ENCODE measurements at places on chromosomes 7 and 10.

- DNase-seq: no peak
These were observed 480 bp downstream of the MNX1 start for GRCh38 chr7:157009778-157010587.

- no peak for DNase-seq
These were observed 207.6 kb downstream of the FRMD4A start for GRCh38 chr10:14123139-14123538.

- no peak for DNase-seq
These were observed 31.8 kb upstream of the GPAM start for GRCh38 chr10:112215342-112215774.

- DNase-seq: no peak
These were observed 156.0 kb downstream of the EGFR start for GRCh38 chr7:55174856-55175255.

DNA sequence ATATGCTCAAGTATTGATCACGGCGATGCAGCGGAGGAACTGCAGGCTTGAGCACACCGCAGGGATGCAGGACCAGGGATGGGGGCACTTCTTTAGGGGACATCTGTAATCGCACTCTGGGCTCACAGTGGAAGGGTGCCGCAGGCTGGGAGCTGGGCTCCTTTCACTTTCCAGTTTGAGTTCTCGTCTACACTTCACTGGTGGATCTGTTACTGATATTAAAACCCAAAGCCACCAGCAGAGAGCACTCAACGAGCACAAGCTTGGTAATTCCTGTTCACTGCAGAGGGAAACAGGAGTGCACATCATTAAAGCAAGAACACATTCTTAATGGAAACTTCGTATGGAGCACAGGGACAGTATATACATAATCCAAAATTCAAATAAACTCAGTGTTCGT lies 91.3 kb downstream of the PARD3 start:
- DNase-seq: no peak

- no peak for DNase-seq
These were observed 25.1 kb downstream of the PUS7 start for GRCh38 chr7:105497016-105497415.

DNA sequence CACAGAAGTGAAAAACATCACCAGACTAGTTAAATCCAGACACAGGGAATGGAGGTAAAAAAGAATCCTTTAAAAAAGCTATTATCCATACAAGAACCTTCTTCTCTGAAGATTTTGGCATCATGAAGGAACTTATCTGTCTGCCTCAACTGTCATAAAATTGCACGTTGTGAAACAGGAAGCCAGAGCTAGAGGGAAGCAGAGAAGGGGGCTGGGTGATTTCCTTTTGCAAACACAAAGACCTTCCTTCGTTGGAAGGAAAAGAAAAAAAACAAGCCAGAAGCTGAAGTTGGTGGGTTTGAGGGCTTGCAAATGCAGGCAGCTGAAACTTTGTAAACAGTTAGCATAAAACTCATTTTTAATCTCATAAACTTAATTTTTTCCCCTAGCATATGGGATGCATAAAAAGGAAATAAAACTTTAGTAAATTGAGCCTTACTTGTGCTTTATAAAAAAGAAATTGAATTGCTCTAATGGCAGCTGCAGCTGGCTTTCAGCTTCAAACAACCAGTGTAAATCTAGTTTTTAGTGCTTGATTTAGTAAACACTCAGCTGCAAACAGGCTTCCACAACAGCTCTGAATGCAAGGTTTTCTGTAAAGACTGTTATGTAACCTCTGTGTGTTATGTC lies 101.6 kb downstream of the OTUD1 start:
- DNase-seq: no peak

DNA sequence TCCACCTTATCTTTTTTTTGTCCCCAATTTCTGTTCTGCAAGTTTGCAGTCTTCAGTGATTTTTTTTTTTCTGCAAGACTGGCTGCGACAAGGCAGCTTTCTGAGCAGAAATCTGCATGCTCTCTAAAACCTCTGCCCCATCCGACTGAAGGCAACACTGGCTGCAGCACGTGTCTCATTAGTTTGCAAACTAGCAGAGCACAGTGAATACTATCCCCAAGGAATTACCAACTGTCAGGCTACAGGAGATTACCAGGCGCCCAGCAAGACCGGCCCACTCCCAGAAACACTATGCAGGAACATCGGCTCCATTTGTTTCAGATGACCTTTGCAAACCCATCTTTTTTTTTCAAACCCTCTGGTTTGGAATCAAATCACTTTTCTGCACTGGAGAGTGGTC lies 538.8 kb downstream of the SORCS1 start:
- no peak for DNase-seq

GRCh38 chr10:374354-374753 lies 239.1 kb downstream of the ZMYND11 start:
- no peak for DNase-seq

GRCh38 chr10:74822101-74822500 lies 4.3 kb upstream of the KAT6B start:
- no peak for DNase-seq

DNA sequence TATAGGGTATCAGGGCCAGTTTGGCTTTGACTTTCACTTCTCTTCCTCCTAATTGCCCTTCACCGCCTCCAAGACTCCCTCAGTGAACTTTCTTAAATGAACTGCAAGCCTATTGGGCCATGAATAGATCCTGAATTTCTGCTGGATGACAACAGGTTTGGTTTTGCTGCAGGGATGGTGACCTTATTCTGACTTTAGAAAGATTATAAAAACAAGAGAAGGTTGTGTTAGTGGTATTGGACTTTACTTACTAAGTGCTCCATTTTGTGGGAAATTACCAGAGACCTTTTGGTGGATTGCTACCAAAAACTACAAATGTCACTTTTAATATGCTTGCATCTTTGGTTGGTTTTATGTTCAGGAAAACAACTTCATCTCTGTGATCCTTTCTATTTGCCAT lies 11.5 kb upstream of the LIPA start:
- DNase-seq: no peak

DNA sequence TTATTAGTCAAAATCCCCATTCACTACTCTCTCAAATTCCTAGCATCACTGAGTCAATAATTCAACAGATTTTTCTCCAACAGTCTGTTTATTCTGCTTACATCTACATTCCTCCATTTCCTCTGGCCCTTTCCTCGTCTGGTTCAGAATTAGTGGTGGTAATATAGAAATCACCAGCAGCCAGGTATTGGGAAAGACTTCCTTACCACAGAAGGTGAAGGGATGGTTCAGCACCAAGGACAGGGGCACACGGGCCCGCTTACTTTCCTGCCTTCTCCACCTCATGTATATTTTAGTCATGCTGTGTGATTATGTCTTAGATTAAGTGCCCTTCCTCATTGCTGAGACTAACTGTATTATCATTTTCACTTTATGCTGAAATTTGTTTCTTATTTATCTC lies 70.4 kb upstream of the APBB1IP start:
- peak; percentile 30 for DNase-seq

GRCh38 chr7:29139191-29139590 lies 7.1 kb downstream of the CPVL start:
- no peak for DNase-seq

GRCh38 chr7:38052786-38053185 lies 125.3 kb upstream of the STARD3NL start:
- no peak for DNase-seq

- peak; percentile 23 for DNase-seq
These were observed 165.2 kb downstream of the PTEN start for GRCh38 chr10:88028654-88029053.

DNA sequence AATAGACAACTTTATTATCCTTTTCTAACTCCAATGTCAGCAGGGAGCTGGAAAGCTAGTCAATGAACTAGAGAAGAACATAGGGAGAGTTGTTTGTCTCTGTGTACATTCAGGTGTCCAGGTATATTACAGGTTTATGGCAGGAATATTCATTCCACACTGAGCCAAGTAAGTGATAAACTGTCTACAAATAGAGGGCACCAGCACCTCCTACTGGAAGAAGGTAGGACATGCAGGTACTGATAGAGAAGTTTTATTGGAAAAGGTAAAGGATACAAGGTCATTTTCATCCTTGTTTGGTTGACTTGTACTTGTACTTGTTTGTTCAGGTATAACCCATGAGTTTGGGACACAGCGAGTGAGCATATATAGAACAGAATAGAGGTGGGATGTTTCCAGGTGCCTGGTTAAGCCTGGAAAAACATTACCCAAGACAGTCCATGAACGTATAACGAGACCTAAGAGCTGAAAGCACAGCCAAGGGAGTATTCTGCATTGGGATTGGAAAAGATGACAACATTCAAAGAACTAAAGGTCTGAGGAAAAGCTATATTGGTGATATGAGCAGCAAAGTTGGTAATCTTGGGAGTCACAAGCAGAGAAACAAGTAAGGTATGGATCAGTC lies 61.4 kb upstream of the PPP1R3C start:
- DNase-seq: peak; percentile 2

GRCh38 chr7:70047384-70047783 lies 449.1 kb downstream of the AUTS2 start:
- no peak for DNase-seq

DNA sequence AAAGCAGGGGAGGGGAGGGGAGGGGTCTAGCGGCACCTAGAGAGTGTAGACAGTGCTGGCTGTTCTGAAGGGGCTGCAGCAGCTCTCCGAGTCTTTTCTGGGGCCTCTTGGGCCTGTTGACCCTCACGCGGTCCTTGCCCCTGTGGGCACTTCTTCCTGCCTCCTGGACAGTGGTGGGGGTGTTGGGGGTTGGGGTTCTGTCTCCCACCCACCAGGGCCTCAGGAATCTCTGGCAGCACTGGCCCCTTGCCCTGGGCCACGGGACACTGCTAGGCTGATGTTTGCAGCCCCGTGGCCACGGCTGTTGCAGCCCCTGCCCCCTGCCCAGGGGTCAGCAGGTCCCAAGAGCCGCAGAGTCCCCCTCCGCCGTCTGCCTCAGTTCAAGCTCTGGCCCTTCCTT lies 68.9 kb upstream of the INPP5A start:
- no peak for DNase-seq

GRCh38 chr10:106898446-106898845 lies 266.1 kb downstream of the SORCS1 start:
- DNase-seq: no peak

DNA sequence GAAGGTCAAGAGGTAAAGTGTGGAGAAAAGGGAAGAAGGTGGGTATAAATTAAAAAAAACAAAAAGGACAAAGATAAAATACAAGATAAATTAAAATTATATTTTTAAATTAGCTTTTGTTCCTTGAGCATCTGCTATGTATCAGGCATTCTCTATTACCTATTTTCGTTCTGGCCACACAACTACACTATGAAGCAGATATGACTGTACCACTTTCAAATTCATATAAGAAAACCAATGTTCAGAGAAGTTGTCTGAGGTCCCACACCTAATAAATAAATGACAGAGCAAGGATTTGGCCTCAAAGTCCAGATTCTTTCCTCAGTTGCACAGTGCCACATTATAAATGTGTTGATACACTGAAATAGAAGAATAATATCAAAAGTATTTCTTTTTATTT lies 103.8 kb upstream of the PCDH15 start:
- DNase-seq: no peak

GRCh38 chr10:129416956-129417765 lies 49.9 kb upstream of the MGMT start:
- DNase-seq: no peak

DNA sequence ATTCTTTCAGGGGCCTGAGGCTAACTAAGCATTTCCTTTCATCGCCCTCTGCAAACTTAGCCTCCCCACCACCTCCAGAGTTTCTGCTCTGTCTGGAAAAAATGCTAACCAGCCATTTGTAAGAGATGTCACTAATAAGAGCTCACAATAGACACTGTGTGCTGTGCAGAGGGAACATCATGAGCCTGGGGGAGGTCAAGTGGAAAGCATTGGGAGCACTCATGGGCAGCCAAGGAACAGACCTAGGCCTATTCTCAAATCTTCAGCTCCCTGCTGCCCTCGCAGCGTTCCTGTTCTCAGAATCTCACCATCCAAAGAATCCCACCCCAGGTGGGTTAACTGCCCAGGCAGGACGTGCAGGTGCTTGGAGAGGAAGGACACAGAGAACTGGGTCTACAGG lies 27.1 kb upstream of the GPAM start:
- no peak for DNase-seq

DNA sequence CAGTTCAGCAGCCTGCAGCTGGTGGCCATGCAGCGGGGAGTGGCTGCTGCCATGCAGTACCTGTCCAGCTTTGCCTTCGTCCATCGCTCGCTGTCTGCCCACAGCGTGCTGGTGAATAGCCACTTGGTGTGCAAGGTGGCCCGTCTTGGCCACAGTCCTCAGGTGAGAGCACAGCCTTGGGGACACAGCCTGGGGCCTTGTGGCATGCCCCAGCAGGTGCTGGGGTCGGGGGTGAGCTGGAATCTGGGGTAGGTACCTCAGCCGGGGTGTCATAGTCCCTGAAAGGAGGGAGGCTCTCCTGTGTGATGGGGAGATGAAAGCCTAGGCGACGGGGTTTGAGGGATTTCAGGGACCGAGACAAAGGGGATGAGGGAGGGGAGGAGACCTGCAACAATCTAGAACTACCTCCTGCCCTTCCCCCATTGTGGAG lies 14.1 kb downstream of the EPHB6 start:
- DNase-seq: no peak

- DNase-seq: no peak
These were observed 223.6 kb downstream of the RELN start for GRCh38 chr7:103765901-103766300.

GRCh38 chr10:131824371-131825149 lies 76.2 kb upstream of the PPP2R2D start:
- DNase-seq: no peak

DNA sequence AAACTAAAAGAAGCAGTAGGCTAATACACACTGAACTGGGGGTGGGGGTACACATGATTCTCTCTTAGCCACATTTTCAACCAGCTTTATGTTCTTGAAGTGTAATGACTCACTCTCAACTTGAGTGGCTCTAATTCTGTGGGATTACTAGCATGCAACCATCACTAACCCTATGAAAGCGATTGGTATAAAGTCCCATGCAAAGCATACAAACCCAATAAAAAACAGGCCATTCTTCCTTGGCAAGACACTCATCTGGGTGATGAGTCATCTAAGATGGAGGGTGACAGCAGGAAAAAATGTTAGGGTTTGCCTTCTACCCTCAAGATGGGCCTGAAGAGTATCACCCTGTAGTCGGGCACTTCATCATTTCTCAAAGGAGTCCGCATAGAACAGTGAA lies 14.9 kb upstream of the PON3 start:
- DNase-seq: no peak

DNA sequence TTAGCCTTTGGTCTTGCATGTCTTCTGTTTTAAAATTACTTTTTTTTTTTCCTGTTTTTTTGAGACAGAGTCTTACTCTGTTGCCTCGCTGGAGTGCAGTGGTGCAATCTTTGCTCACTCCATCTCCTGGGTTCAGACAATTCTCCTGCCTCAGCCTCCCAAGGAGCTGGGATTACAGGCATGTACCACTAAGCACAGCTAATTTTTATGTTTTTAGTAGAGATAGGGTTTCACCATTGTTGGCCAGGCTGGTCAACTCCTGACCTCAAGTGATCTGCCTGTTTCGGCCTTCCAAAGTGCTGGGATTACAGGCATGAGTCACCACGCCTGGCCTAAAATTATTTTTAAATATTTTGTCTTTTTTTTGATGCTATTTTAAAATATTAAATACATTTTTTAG lies 38.5 kb downstream of the MLLT10 start:
- no peak for DNase-seq
